ENCODE measurements at places on chromosomes 2 and 18. TPM values are rescaled to one million over a fixed set of nuclear protein-coding genes. Genes with fewer than 3 reads are reported as not detected.

DES gene
- 12,653 TPM for total RNA-seq

GCG gene
- not detected for total RNA-seq

GAREM2 gene
- total RNA-seq, result 3.3 TPM

CHRNG gene
- 2.9 TPM for total RNA-seq

STON1 gene
- 5.6 TPM for total RNA-seq

DNA sequence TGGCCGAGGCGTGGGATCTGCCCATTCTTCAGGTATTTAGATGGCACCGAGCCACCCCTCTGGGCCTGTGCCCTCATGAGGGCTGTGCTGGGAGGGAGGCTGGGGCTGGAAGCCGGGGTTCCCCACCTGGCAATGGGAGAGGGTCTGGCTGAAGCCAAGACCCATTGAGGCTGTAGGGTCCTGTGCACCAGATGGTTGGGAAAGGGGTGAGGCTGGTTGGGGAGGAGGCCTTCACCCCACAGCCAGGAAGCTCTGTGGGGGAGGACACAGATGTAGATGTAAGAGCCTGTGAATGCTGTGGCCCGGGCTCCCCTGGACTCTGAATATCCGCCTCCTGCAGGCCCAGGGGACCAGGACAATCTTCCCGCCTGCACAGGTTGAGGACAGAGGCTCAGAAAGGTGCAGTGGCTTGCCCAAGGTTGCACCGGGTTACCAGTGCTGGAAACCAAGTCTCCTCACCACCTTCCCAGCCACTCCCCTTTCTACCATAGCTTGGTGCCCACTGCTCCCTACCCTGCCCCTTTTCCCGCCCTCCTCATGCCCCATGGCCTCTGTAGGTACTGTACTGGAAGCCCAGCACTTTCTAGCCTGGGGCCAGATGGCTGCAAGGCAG, 49.7 kb downstream of the PDCL3 start:
- no peak for DNase-seq

GRCh38 chr2:105320651-105321215, 8.8 kb downstream of the TGFBRAP1 start:
- no peak for DNase-seq
